ENCODE measurements at places on chromosomes 3 and 15.

- DNase-seq: no peak
These were observed 105.5 kb downstream of the TGFBR2 start for GRCh38 chr3:30711867-30712266.

DNA sequence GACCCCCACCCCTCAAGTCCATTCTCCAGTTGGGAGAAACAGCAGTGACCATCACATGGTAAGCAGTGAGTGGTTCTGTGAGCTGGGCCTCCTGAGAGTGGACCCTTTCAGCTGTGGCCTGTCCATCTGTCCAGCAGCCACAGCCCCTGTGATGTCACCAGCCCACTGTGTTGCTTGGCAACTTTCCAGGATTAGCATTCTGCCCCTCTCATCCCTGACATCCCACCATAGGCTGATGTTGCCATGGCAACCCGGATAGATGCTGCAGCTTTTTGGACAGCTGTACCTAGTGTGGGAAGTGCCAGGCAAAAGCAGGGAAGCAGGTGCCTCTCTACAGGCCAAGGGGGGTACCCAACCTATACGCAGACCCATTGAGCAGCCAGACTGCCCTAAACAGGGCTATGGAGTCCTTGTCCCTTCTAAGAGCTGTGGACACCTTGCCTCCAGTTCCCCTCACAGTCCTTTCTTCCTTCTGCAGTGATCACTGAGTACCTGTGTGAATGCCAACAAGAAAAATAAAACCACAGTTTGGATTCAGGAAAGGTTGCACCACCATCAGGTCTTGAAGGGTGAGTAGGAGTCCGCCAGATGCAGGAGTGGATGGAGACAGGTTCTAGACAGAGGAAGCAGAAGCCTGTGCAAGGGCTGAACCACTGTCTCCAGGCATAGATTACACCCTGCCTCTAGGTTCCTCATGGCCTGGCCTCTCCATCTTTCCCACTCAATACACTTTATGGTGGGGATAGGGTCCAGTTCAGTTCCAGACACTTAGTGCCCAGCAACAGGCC is at the start of gene DNAH1:
Gene DNAH1 (plus strand): TSS at position 343 of the 788 bp plus-strand sequence. CDS start 6,124 bp downstream, outside the sequence.
- no peak for DNase-seq

GRCh38 chr15:75653347-75653913 is 5.7 kb downstream of the SNX33 start:
- DNase-seq: no peak

- DNase-seq: no peak
These were observed 29.0 kb downstream of the AMOTL2 start for GRCh38 chr3:134345202-134345601.

GRCh38 chr3:40118091-40118490 is 191.4 kb upstream of the EIF1B start:
- no peak for DNase-seq

GRCh38 chr3:128969993-128970739 is 23.7 kb downstream of the CFAP92 start:
- peak; percentile 45 for DNase-seq

- no peak for DNase-seq
These were observed 97.5 kb downstream of the CHDH start for GRCh38 chr3:53748512-53749271.

DNA sequence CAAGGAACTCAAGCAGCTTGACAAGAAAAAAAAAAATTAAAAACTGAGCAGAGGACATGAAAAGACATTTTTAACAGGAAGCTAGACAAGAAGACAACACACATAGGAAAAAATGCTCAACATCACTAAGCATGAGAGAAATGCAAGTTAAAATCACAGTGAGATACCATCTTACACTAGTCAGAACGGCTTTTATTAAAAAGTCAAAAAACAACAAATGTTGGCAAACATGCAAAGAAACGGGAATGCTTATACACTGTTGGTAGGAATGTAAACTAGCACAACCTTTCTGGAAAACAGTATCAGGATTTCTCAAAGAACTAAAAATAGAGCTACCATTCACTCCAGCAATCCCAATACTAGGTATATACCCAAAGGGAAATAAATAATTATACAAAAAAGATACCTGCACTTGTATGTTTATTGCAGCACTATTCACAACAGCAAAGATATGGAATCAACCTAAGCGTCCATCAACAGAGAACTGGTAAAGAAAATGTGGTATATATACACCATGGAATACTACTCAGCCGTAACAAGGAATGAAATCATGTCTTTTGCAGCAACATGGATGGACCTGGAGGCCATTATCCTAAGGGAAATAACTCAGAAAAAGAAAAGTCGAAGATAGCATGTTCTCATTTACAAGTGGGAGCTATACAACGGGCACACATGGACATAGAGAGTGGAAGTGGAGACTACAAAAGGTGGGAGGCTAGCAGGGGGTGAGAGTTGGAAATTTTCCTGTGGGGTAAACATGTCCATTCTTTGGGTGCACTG is 5.2 kb downstream of the GOLIM4 start:
- no peak for DNase-seq

DNA sequence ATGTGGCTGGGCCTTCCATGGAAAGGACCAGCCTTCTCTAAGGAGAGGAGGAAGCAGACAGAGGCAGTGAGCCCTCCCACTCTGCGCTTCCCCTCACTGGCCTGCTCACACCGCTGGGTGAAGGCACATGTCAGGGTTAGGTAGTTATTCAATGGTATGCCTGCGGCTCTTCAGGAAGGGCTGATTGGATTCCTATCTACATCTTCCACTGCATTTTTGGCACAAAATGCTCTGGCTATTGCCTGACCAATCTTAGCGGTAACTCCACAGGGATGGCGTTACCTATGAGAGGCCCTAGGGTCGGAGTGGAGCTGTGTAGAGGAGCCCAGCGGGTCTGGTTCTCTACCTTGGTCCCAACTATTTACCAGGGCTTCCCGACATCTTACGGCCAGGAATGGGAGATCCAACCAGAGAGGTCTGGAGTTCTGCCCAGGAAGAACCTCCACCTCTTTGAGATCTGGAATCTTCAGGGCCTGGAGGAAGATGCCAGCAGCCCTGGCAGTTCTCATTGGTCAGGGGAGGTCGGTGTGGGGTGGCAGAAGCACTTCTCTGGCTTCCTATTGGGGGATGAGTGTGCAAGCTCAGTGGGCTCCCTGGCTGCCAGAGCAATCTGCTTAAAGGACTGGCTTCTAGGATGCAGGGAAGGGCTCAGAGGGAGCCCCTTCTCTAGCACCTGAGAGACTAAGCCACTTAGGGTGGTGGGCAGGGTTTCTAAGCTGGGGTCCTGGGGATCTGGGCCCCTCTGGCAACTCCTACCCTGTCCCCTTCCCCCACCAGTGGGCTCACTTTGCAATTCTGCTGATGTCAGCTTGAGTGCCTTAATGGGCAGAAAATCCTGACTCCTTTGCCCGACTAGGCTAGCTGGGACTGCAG is 24.3 kb downstream of the SNX33 start:
- no peak for DNase-seq

GRCh38 chr3:80734483-80734882 is 966.7 kb upstream of the ROBO1 start:
- no peak for DNase-seq

- DNase-seq: no peak
These were observed 386.6 kb downstream of the DIPK2A start for GRCh38 chr3:144358191-144358590.

DNA sequence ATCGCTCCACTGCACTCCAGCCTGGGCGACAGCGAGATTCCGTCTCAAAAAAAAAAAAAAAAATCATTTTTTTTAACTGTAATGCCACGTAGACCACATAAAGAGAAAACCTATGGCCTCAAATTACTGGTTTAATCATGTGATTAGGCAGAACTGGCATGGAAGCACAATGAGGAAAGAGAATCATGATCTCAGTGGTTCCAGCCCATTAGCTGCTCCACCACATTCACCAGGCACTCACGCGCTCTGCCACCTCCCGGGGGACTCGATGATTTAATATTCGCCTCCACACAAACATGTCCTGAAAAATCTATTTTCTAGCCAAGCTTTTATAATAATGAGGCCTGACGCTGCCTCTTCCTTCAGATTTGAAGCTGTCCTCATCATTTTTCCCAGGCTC is 204.7 kb downstream of the TBL1XR1 start:
- DNase-seq: no peak

DNA sequence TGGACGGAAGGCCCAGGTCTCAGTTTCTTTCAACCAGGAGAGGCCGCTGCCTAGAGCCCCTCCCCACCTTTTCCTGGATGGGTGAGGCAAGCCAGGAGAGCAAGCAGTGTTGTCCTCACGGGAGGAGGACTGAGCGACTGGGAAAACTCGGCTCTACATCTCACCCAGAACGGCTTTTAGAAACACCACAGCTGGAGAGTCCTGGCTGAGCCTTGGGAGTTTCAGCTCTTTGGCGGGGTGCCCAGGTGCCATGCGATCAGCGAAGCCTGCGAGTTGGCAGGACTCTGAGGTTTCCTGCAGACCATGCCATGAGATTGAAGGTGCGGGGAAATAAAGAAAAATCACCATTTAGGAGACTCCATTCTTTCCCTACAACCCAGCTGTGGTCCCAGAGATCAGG is 26.0 kb downstream of the PPCDC start:
- no peak for DNase-seq

DNA sequence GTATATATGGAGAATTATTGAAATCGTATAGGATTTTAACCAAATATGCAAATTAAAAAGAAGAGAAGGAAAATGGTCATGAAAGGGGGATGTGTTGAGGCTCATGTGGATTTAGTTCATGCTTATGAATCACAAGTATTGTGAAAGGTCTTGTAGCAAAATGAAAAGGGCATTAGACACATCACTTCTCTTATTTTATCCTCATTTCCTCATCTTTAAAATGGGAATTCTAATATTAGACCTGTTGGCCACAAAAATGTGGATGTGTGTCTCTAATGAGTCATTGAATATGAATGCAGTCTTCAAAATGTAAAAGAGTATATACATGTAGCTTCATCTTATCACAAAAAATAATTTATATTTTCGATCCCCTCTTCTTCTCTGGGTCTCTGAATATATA is 14.9 kb upstream of the ALCAM start:
- peak; percentile 65 for DNase-seq

- DNase-seq: peak; percentile 18
These were observed 307.9 kb upstream of the CBLB start for GRCh38 chr3:106176734-106177133.

DNA sequence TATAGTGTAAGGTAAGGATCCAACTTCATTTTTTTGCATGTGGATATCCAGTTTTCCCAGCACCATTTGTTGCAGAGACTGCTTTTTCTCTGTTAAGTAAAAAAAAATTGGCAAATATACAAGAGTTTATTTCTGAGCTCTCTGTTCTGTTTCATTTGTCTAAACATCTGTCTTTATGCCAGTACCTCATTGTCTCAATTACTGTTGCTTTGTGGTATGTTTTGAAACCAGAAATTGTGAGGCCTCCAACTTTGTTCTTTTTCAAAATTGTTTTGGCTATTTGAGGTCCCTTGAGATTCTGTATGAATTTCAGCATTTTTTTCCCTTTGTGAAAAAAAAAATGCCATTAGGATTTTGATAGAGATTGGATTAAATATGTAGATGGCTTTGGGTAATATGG is 150.5 kb downstream of the MINAR1 start:
- DNase-seq: no peak

DNA sequence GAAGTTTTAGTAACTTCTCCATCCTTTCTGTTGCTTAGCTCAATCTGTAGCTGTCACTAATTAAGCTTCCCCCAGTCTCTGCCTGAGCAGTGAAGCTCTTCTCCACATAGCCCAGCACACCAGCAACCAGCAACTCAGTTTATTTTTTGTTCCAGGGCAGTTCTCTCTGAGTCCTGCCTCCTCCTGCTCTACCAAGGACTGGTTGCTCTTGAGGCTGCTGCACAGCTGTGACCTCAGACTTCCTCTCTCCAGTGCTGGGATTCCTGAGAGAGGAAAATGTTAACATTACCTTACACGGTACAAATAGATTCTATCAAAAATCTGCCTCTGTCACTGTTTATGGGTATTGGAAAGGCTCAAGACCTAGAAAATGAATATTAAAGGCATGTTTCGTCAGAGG is 294.7 kb downstream of the OXSM start:
- no peak for DNase-seq

DNA sequence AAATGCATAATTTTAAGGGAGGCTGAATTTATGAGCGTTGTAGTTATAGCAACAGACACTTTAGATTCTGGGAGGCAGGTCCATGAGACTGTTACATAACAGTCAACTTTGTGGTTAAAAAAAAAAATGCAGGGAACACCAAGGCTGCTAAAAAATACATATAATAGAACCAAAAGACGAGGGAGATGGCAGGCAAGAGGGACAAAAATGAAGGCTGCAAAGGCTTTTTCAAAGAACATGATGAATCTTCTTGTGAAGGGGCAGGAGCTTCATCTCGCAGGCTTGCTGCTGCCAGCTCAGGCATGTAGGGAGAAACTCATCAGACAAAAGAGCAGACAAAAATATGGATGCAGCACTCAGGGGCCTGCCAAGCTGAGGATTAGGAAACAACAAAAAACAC is 243.9 kb downstream of the SHQ1 start:
- no peak for DNase-seq

DNA sequence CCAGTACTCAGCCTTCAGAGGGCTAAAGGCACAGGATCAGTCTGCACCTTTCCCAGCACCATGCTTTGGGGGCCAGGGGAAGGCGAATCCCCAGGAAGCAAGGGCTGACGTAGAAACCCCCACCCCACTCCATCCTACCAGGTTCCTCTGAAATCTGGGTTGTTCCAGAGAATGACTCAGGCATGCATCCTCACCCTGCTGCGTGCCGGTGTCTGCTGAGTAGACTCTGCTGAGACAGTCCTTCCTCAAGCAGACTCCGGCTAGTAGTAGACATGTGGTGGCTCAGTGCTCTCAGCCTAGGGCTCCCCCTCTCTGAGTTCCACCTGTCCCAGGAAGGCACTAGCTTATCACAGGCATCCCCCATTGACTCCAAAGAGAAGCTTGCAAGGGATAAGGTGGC is 9.0 kb downstream of the TMEM43 start:
- DNase-seq: no peak

DNA sequence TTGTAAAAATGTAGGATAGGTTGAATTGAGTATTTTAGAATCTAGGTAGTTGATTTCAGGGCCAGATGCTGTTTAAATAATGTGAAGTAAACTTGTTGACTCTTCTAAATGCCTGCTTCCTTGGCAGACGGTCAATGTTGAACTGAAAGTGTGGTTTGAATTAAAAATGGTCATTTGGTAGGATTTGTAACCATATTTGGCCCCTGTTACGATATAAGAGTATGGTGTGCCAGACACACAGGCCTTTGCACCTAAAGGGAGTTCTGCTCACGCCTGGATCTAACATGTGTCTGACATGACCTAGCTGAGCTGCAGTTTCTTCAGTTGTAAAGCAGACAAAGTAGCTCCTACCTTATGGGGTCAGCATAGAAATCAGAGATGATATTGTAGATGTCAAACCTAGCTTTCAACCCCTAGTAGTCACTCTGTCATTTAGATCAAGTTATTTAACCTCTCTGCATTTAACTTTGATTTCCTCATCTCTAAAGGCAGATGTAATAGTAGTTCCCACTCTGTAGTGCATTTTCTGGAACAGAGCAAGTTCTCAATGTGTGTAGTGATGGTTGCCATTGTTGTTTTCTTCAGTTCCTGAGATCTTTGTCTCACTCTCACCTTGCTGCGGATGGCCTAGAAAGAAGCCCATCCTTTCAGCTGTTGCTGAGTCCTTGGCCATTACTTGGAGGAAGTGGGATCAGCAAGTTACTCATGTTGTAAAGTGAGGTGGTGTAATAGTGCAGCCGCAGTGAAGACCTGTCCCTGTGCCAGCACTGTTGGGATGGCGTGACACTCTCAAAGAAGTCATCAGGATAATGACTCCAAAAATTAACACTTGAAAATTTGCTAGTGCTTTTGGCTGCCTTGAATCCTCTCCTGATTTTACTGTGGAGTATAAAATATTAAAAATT is 90.2 kb downstream of the GHSR start:
- DNase-seq: no peak

Data from COLO829 (cell line).